ENCODE measurements at places on chromosomes 7 and 10. TPM values are rescaled to one million over a fixed set of nuclear protein-coding genes. Genes with fewer than 3 reads are reported as not detected.

The A1CF gene
- total RNA-seq, result 0.12 TPM

The TWIST1 gene
- total RNA-seq, result 6.1 TPM

The GIMAP5 gene
- total RNA-seq, result 7.9 TPM

The HOXA7 gene
- total RNA-seq, result 4.5 TPM

The HIBADH gene
- 24.4 TPM for total RNA-seq

DNA sequence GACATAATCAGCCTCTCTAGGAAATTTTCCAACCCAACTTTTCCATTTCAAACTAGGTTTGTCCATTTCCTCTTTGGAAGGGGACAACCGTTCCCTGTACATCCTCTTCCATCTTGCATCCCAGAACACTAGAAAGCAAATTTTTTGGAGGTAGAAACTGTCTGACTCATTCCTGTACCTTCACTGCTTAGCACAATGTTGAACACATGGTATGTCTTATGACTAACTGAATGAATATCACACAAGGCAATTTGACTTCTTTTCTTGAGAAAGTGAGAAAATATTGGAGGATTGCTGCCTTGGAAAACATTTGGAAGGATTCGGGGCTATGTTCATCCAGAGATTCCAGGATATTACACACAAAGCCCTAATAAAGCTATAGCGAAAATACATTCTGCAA lies 289.1 kb downstream of the FGFR2 start:
- no peak for DNase-seq
- peaks cover 2% of the 10 kb centered on the region for H3K4me1 ChIP-seq
- no peak overlapping the region for H3K4me3 ChIP-seq
- H3K27me3 ChIP-seq, result no peaks in the 10 kb centered on the region
- H3K27ac ChIP-seq, result no peak overlapping the region

DNA sequence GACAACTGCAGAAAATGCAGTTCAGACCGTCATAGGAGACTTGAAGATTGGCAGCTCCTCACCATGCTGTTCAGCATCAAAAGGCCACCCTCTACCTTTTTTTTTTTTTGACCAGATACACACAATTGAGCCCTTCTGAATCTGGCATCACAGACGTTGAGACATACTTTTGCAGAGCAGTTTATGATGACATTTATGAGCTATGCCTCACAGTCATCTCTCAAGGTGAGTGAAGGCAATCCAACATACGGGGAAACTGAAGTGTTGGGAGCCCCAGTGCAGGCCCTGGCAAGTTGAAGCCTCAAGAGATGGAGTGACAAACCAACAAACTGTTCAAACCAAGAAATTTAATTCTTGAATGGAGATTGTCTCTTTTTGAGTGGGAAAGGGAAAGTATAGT lies 83.6 kb upstream of the DLX6 start:
- no peak overlapping the region for H3K4me3 ChIP-seq
- no peaks in the 10 kb centered on the region for H3K27me3 ChIP-seq
- no peaks in the 10 kb centered on the region for H3K4me1 ChIP-seq
- no peak overlapping the region for H3K27ac ChIP-seq
- no peak for DNase-seq

- no peaks in the 10 kb centered on the region for H3K27me3 ChIP-seq
- H3K36me3 ChIP-seq, result no peaks in the 10 kb centered on the region
- DNase-seq, result no peak
- H3K4me3 ChIP-seq, result no peak overlapping the region
- no peak overlapping the region for H3K27ac ChIP-seq
Measured at GRCh38 chr7:141641876-141642275, 60.1 kb downstream of the DENND11 start.

GRCh38 chr10:86687750-86688149 lies 19.4 kb downstream of the LDB3 start:
- H3K27ac ChIP-seq, result no peak overlapping the region
- H3K4me3 ChIP-seq, result no peak overlapping the region
- no peak for DNase-seq
- H3K27me3 ChIP-seq, result no peaks in the 10 kb centered on the region

DNA sequence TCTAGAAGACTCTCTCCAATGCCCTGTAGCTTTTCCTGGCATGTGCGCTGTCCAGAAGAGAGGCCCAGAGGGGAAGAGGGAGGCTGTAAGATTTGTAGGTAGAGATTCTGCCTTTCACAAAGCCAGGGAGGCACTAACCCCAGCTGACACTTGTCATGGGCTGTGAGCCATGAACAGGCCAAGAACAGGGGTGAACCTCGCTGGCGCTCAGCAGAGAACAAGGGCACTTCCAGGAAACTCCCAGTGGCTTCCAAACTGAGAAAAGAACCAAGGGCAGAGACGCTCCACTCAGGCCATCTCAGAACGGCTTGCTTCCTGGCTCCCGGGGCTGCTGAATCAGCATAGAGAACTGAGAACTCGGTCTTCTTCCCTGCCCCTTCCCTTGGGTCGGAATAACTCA lies 257.8 kb upstream of the ZNF32 start:
- H3K36me3 ChIP-seq, result no peaks in the 10 kb centered on the region
- peak; percentile 63 for DNase-seq
- H3K4me3 ChIP-seq, result no peak overlapping the region
- H3K4me1 ChIP-seq, result peaks cover 17% of the 10 kb centered on the region
- H3K27me3 ChIP-seq, result no peaks in the 10 kb centered on the region
